ENCODE measurements at places on chromosomes 16 and 17. TPM values are rescaled to one million over a fixed set of nuclear protein-coding genes. Genes with fewer than 3 reads are reported as not detected.

Gene ZNF597
- total RNA-seq = 4.5 TPM

Gene TMC8
- 507 TPM for total RNA-seq

Gene WNT3
- not detected for total RNA-seq

Gene MCRIP1
- total RNA-seq = 46.4 TPM

Gene NACA2
- total RNA-seq = not detected

Gene SPEM3
- not detected for total RNA-seq

Gene TEDC2
- 0.93 TPM for total RNA-seq

Gene KRTAP9-4
- total RNA-seq = not detected

Gene IKZF3
- 92.7 TPM for total RNA-seq

Gene C17orf100
- total RNA-seq = 3.5 TPM

Gene GDPD3
- total RNA-seq = 22.1 TPM

Gene MT1A
- not detected for total RNA-seq

Gene RNF227
- total RNA-seq = 2.9 TPM

Gene GRAP
- total RNA-seq = 95.2 TPM

Gene MYBBP1A
- total RNA-seq = 94.2 TPM

Gene NAGS
- total RNA-seq = 0.35 TPM

Gene RPL38
- total RNA-seq = 1,717 TPM

Gene TNFSF13
- 4.6 TPM for total RNA-seq

Gene ABCA10
- 2.4 TPM for total RNA-seq

Gene PROCA1
- 10.2 TPM for total RNA-seq

Gene ALOXE3
- total RNA-seq = 0.20 TPM

Gene TMEM94
- total RNA-seq = 108 TPM

Gene TMEM98
- 0.26 TPM for total RNA-seq

Gene C16orf95
- total RNA-seq = 2.2 TPM

Gene GAST
- not detected for total RNA-seq

Gene MEFV
- total RNA-seq = 0.10 TPM

Gene KRTAP2-3
- not detected for total RNA-seq

Gene PRKCA
- 120 TPM for total RNA-seq

Gene PDILT
- total RNA-seq = not detected

Gene MYOCD
- not detected for total RNA-seq
